ENCODE measurements at places on chromosomes 7 and 10.
A peak's percentile ranks its signal among the peaks of the same experiment; 100 is the strongest.

GRCh38 chr7:781186-781849 lies 51.0 kb upstream of the SUN1 start:
- no peak for DNase-seq

DNA sequence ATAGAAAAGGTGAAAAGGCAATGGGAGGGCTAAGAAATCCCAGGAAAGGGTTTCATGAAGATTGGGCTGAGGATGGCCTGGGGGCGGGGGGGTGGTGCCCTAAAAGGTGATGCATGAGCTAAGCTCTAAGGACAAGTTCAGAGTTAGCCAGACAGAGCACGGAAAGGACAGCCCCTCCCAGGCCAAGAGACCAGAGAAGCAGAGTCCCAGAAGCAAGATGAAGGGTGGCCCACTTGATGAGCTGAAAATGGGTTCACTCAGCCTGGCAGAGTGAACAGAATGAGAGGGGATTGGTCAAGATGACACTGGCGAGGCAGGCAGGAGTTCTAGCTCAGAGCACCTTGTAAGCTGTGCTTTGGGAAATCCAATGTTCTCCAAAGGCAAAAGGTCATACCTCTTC lies 89.4 kb upstream of the GPR26 start:
- DNase-seq = no peak

DNA sequence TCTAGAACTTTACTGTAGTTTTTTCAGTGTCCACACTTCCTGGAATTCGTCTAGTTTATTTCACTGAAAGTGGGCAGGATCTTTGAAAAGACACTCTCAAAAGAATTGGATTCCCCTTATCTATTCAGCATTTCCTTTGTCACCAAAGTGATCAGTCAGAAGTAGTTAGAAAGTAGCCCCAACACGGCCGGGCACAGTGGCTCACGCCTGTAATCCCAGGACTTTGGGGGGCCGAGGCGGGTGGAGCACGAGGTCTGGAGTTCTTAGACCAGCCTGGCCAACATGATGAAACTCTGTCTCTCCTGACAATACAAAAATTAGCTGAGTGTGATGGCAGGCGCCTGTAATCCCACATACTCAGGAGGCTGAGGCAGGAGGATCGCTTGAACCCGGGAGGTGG lies 69.0 kb upstream of the KMT2C start:
- DNase-seq = no peak

DNA sequence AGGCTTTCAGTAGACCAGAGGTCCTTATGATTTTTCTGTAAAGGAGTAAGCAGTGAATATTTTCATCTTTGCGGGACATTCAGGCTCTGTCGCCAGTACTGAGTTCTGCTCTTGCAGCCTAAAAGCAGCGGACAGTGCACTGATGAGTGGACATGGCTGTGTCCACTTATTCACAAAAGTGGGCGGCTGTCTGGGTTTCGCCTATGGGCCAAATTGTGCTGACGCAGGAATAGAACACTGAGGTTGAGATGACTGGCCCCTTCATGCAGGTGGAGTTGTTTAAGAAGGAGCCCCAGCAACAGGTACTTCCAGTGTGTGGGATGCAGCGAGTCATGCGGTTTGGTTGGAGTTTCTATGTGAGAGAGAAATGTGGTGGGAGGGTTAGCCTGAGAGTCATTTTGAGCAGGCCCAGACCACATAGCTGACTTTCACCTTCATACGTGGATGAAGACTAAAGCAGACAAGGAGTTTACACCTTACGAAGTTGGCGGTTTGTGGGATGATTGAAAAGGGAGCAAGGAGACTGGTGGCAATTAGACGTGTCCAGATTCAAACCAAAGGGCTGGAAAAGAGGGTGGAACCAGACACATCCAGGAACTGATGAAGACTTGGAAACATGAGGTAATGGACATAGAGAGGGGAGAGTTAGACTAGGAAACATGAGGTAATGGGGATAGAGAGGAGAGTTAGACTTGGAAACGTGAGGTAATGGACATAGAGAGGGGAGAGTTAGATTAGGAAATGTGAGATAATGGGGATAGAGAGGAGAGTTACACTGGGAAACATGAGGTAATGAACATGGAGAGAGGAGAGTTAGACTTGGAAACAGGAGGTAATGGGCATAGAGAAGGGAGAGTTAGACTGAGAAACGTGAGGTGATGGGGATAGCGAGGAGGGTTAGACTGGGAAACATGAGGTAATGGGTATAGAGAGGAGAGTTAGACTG lies 38.2 kb downstream of the WDR37 start:
- DNase-seq = peak; percentile 64

- no peak for DNase-seq
These were observed 5.3 kb downstream of the LARP4B start for GRCh38 chr10:926075-926698.

DNA sequence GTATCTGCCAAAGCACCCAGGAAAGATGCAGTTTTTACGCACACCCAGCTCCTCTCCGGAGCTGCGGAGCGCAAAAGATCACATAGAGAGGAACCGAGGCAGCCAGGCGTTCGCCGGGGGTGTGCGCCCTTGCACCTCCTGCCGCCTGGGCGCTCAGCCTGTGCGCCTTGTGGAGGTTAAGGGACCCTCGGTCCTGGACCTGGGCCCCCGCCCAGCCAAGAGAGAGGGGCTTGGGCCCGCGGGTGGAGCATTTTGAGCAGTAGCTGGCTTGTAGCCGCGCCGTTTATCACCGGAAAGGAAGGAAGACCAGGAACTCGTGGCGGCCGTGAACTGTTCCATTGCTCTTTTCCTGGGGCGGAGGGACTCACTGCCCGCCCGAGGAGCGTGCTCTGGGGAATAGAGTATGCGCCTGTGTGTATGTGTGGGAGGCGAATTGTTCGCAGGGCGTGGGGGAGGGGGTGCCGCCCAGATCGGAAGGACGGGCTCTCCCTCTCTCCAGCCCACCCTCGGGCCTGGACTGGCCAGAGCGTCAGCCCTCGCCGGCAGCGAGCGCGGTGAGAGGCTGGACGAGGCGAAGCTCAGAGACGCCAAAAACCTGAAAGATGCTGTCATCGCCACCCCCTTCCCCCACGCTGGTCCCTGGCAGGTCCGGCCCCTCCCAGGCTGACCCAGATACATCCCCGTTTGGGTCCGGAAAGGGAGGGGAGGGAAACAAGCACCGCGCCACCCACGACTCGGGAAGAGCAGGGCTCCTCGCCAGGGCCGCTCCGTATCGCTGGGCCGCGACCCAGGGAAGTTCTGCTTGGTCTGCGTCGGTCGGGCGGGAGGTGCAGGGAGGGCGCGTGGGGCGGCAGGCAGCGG lies 1.2 kb upstream of the WNT2 start:
- no peak for DNase-seq

DNA sequence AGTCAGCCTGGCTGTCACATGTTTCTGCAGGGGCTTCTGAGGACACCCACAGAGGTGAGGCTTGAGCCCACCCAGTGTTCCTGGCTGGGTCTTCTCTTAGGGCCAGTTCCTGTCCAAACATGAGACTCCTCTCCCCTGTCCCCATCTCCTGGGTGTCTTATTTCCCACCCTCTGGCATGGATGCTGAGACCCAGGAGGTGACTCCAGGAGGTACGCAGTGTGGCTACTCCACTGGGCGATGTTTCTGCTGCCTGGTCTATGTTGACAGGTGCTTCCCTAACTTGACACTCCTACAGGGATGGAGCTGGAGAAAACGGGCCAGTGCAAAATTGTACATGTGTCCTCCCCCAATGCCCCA lies 26.3 kb upstream of the LOXL4 start:
- no peak for DNase-seq

DNA sequence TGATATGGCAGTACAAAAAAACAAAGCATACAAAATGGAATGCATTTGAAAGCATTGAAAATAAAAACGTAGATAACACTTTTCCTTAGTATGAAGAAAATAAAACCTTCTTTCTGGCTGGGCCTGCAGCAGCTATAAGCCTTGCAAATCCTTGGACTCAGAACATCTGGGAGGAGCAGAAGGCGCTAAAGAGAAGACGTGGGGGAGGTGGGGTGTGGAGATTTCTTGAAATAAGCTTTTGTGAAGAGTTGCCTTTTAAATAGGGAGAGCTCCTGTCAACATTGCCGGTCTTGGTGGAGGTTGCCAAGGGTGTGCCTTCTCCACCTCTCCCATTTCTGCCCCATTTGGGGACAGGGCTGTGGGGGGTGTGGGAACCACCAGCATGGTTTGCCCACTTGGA lies 128.7 kb downstream of the TMEM178B start:
- no peak for DNase-seq

- DNase-seq = no peak
These were observed 19.4 kb downstream of the ZMIZ2 start for GRCh38 chr7:44767912-44768627.

DNA sequence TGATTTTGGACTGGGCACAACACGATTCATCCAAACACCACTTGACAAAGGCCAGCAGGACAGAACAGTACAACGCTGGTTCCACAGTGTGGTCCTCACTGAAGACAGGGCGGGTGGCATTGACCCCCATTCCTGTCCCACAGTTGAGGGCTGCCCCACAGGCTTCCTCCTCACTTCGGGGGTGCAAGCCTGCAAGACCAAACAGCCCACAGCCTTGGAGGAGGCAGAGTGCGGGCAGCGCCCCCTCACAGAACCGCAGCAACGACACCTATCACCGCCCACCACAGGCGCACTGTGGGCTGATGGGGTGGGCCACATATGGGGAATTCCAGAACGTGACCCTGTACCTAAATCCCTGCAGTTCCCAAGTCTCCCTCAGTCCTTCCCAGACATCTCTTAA lies 70.6 kb downstream of the PTPRN2 start:
- DNase-seq = no peak

DNA sequence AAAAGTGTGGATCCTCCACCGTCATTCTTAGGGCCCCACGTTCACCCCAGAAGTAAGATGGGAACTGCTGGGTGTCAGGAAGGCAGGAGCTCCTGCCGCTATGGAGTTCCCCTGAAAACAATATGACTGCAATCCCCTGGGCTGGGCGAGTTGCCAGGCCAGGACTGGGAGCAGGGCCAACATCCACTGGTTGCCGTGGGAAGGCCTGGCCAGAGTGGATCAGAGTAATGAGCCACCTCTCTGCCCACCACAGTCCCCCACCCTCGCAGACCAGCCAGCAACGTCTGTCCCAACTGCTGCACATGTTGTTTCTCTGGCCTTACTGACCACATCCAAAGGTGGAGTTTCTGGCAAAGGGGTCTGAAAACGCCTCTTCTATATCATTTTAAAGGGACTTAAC lies 86.6 kb downstream of the STRA8 start:
- no peak for DNase-seq

DNA sequence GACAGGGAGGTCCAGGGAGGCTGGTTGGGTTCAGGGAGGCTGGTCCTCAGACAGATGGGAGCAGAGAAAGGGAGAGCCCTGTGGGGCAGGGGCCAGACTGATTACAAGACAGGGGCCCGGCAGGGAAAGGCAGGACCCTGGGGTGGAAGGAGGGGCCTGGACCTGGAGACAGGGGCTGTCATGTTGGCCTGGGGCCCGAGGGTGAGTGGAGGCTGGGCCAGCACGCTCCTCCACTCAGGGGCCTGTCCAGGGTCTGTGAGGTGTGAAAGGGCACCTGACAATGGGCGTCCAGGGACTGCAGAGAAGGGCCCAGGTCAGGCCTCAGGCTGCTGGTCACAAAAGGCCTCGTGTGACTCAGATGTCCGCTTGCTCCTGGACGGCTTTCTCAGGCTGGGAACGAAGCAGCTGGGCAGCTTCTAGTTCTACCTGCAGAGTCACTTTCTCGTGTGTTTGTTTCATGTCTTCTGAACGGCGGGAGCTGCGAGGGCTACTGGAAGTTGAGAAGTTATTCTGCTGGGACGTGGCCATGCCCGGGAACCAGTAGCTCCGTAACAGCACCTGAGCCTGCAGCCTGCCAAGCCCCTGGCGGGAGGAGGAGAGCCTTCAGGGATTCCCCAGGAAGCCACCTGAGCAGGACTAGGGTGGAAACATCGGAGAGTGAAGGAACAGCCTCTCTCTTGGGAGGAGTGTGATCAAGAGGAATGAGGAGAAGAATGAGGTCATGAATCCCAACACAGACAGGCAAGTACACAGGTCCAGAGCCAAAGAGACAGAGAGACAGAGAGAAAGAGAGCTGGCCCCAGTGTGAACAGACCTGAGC lies 65.8 kb downstream of the KLF6 start:
- DNase-seq = no peak

DNA sequence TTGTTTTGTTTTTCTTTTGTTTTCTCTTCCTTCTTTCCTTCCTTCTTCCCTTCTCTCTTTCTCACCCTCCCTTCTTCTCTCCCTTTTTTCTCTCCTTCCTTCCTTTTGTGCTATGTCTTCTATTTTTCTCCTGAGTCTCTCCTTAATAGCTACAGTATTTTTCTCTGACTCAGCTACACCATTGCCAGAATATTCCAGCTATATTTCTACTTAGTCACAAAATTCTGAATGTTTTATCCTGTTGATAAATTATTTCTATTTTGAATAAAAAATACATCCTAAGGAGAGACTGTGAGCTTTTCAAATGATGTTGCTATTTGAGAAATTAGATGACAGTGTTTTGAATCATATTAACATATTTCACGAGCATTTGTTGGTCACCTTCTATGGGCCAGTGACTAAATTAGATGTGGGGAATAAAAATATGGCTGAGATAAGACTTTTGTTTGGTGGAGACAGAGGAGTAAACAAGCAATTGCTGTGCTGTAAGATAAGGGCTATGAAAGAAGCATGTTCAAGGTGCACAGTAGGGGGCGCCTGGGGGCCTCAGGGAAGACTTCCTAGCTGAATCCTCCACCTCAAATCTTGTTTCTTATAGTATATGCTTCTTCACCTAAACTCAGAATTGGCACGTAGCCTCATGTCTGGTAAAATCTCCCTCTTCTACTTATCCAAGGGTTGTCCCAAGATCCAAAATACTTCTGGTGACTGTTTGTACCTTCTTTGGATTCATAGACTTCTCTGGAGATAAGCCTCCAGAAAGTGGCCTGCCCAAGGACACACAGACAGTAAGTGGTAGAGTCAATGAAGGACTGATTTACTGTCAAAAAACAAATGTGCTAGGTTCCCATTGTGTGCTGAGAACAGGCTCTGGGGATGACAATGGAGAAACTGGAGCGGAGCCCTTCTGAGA lies 115.5 kb upstream of the CREB5 start:
- peak; percentile 39 for DNase-seq

- DNase-seq = no peak
These were observed 149.4 kb upstream of the GDF10 start for GRCh38 chr10:47150581-47150980.

DNA sequence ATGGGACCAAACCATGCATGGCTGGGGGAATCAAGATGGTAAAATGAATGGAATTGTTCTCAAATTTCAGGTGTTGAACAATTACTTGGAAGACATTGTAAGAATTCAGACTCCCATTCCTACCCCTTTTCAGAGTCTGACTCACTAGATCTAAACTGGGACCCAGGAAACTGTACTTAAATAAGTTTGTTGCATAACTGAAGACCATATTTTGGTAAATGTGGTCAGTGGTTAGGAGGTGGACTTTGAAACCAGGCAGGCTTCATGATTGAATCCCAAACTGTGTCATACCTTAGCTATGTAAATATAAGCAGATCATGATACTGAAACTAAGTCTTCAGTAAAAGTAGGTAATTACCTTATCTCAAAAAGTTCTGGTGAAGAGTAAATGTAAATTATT lies 41.7 kb downstream of the ZWINT start:
- DNase-seq = no peak

DNA sequence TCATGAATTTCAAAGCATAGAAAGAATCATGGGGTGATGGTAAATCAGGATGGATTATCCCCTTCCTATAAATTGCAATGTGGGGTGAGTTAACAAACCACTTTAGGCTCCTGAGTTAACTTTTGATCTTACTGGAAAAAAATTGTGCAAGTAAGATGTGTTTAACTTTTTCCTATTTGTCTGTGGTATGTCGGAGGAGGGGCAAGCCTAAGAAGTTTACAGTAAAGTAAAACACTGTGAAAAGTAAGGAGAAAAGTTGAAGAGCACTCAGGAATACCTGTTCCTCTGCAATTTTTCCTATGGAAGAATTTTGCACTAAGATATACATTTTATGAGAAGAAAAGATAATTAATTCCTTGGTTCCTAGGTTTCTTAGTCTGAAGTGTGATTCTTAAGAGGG lies 44.4 kb downstream of the IFIT5 start:
- no peak for DNase-seq
